K562 (cell line): ENCODE measurements at places on chromosomes 5 and 9. TPM values are rescaled to one million over a fixed set of nuclear protein-coding genes. Genes with fewer than 3 reads are reported as not detected.

- no peaks in the 10 kb centered on the region for H3K4me1 ChIP-seq
- no peak overlapping the region for H3K4me3 ChIP-seq
- no peak overlapping the region for H3K27ac ChIP-seq
- no peaks in the 10 kb centered on the region for H3K27me3 ChIP-seq
- peak; percentile 29 for DNase-seq
- no peaks in the 10 kb centered on the region for H3K36me3 ChIP-seq
Measured at GRCh38 chr5:90434116-90434714, 24.7 kb upstream of the CETN3 start.

GRCh38 chr5:10793785-10794184, 32.8 kb upstream of the DAP start:
- no peak overlapping the region for H3K4me3 ChIP-seq
- H3K27me3 ChIP-seq = peaks cover 19% of the 10 kb centered on the region
- H3K27ac ChIP-seq = no peak overlapping the region

DNA sequence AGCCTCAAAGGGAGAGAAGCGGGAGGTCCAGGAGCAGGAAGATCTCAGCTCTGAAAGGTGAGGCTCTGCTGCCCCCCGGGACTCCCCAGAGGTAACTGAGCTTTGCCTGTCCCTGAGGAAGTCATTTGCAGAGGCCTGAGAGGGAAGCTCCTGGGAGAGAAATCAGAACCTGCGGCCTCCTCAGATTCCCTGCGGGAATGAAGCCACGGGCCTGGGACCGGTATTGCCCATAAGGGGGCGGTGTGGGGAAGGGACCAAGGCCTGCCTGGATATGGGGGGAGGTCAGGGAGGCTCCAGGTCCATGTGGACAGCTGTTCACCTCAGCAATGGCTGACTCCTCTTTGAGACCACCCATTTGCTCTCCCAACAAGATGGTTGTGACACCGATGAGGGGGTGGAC, 1.3 kb downstream of the SPATA31E1 start:
- H3K27me3 ChIP-seq = no peaks in the 10 kb centered on the region
- no peaks in the 10 kb centered on the region for H3K36me3 ChIP-seq
- no peak overlapping the region for H3K27ac ChIP-seq
- no peak overlapping the region for H3K4me3 ChIP-seq

DNA sequence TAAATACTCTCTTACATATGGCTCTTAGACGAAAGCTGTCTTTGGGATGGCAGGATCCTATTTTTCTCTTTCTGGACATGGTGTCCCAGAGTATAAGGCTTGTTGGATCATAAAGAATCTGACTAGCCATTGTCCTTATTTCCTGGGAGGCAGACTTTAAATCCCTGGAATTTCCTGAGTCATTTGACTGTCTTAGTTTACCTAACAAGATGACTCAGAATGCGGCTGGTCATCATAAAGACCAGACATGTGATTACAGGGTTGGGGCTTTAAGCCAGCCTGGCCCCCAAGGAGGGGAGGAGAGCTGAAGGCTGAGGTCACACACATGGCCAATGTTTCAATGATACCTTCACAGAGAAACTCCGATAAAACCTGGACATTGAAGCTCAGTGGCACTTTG, 37.2 kb downstream of the FAM240B start:
- peaks cover 18% of the 10 kb centered on the region for H3K27me3 ChIP-seq
- DNase-seq = no peak
- no peak overlapping the region for H3K4me3 ChIP-seq

Gene SOHLH1
- 0.29 TPM in 1 of 2 replicates, not detected in the other for total RNA-seq

Gene TEK
- 0.07 and 0.16 TPM in 2 replicates for total RNA-seq

GRCh38 chr5:154519359-154519758, 41.3 kb upstream of the HAND1 start:
- peaks cover 27% of the 10 kb centered on the region for H3K4me1 ChIP-seq
- DNase-seq = no peak
- H3K36me3 ChIP-seq = no peaks in the 10 kb centered on the region
- H3K27ac ChIP-seq = no peak overlapping the region

- peak overlapping the region; percentile 77 for H3K27ac ChIP-seq
- DNase-seq = peak; percentile 47
- no peak overlapping the region for H3K4me3 ChIP-seq
- H3K27me3 ChIP-seq = no peaks in the 10 kb centered on the region
- peaks cover 2% of the 10 kb centered on the region; the same call in 1 of the 3 replicates for H3K36me3 ChIP-seq
Measured at GRCh38 chr9:91197232-91198181, 164.2 kb downstream of the AUH start.

GRCh38 chr5:103336941-103337340, 78.4 kb downstream of the MACIR start:
- no peaks in the 10 kb centered on the region for H3K4me1 ChIP-seq
- H3K4me3 ChIP-seq = no peak overlapping the region
- no peak for DNase-seq
- no peaks in the 10 kb centered on the region for H3K36me3 ChIP-seq
- H3K27ac ChIP-seq = no peak overlapping the region
- no peaks in the 10 kb centered on the region for H3K27me3 ChIP-seq

DNA sequence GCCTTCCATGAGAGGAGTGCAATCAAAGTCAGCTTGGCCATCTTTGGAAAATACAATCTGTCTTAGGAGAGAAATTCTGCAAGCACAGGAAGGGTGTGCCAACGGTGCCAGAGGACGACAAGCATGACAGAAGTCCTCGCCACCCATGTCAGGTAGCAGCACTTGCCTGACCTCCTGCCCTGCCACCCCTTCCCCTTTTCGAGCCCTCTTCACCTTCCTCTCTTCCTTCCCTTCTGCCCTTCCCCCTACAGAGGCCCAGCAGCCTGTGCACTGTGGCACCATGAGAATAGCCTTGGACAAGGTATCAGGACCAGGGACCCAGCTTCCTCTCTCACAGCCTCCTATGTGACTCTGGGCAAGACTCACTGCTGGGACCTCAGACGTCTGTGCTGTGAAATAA, 5.3 kb upstream of the UBE2QL1 start:
- no peaks in the 10 kb centered on the region for H3K36me3 ChIP-seq
- no peak overlapping the region for H3K27ac ChIP-seq
- H3K4me1 ChIP-seq = no peaks in the 10 kb centered on the region
- H3K4me3 ChIP-seq = no peak overlapping the region

Gene CNOT6
- 24.4 and 32.4 TPM in 2 replicates for total RNA-seq
